ENCODE measurements at places on chromosomes 12 and 14.

- H3K4me3 ChIP-seq, result peak overlapping the region; percentile 1
- peaks cover 63% of the 10 kb centered on the region for H3K4me1 ChIP-seq
- no peak for DNase-seq
- H3K36me3 ChIP-seq, result peaks cover 74% of the 10 kb centered on the region
- H3K27me3 ChIP-seq, result no peaks in the 10 kb centered on the region
- H3K27ac ChIP-seq, result peak overlapping the region; percentile 29
Observed at GRCh38 chr14:71597955-71598660, 334.1 kb upstream of the RGS6 start.

DNA sequence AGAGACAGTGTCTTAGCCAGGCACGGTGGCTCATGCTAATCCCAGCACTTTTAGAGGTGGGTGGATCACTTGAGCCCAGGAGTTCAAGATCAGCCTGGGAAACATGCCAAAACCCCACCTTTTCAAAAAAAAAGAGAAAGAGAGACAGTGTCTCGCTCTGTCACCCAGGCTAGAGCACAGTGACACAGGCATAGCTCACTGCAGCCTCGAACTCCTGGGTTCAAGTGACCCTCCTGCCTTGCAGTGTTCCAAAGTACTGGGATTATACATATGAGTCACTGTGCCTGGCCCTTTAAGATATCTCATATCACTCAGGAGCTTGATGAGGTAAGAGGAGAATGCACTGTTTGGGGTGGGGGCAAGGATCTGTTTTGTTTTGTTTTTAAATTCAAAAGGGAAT, 48.1 kb upstream of the LTBP2 start:
- no peak overlapping the region for H3K27ac ChIP-seq
- DNase-seq, result no peak
- no peaks in the 10 kb centered on the region for H3K4me1 ChIP-seq

DNA sequence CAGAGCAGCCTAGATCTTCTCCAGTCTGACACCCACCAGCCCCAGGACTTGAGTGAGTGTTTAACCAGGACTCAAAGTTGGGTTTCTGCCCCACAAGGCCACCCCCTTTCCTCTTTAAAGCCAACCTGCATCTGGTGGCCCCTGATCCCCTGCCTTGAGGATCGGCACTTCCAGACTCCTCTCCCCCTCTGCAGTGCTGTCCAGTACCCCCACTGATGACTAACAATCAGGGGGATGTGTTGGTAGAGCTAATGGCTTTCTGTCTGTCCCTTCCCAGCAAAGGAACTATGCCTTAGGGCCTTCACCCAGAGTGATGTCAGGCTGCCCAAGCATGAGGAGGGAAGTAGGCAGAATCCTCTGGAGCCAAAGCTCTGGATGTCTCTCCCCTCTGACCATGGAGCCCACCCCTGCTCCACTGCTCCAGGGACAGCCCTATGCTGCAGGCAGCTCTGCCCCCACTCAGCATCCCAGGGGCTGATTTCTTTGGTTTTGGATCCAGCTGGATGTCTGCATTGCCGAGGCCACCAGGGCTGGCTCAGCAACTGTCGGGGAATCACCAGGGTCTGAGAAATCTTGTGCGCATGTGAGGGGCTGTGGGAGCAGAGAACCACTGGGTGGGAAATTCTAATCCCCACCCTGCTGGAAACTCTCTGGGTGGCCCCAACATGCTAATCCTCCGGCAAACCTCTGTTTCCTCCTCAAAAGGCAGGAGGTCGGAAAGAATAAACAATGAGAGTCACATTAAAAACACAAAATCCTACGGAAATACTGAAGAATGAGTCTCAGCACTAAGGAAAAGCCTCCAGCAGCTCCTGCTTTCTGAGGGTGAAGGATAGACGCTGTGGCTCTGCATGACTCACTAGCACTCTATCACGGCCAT, 42.9 kb downstream of the DAD1 start:
- H3K4me3 ChIP-seq, result peak overlapping the region; percentile 78
- no peaks in the 10 kb centered on the region for H3K27me3 ChIP-seq
- H3K27ac ChIP-seq, result peak overlapping the region; percentile 90
- H3K36me3 ChIP-seq, result peaks cover 97% of the 10 kb centered on the region
- peaks cover 93% of the 10 kb centered on the region for H3K4me1 ChIP-seq
- no peak for DNase-seq

- no peak overlapping the region for H3K4me3 ChIP-seq
- H3K27ac ChIP-seq, result no peak overlapping the region
- no peaks in the 10 kb centered on the region for H3K36me3 ChIP-seq
- no peaks in the 10 kb centered on the region for H3K4me1 ChIP-seq
- no peak for DNase-seq
Observed at GRCh38 chr14:94122438-94122837, 7.0 kb downstream of the IFI27L2 start.

DNA sequence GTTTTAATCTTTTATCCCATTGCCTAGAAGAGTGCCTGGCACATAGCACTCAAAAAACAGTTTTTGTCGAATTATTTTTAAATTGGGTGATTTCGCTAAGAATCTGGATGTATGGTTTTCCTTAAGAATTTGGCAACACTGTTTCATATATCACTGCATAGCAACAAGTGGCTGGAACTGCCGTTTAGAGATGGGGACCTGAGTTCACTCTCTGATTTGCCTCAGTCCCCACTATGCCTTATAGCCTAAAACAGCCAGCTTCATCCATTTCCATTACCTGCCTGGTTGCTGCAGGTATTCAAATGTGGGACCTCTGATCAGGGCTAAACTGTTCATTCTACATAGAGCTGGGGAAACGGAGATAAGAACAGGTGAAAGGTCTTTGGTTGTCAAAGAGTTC, 1.8 kb downstream of the HEBP1 start:
- H3K4me3 ChIP-seq, result no peak overlapping the region
- no peak for DNase-seq
- peaks cover 2% of the 10 kb centered on the region for H3K36me3 ChIP-seq
- H3K27ac ChIP-seq, result no peak overlapping the region

DNA sequence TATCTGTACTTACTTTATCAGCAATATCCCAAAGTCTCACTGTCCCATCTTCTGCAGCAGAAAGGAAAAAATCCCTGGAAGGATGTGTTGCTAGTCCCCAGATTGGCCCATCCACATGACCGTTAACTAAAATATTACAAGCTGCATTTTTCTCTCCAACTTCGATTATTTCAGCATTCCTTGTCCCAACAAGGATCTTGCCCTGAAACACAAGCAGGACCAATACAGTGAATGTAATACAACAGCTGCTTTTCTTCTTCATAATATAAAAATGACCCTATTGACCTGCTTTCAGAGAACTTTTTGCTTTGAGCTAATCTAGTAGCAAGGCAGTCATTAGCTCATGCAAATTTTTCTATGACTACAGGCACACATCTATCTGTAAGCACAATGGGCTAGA, 58.3 kb downstream of the ZC3H14 start:
- no peak for DNase-seq
- no peaks in the 10 kb centered on the region for H3K27me3 ChIP-seq
- peaks cover 5% of the 10 kb centered on the region for H3K36me3 ChIP-seq
- no peaks in the 10 kb centered on the region for H3K4me1 ChIP-seq
- H3K27ac ChIP-seq, result no peak overlapping the region

DNA sequence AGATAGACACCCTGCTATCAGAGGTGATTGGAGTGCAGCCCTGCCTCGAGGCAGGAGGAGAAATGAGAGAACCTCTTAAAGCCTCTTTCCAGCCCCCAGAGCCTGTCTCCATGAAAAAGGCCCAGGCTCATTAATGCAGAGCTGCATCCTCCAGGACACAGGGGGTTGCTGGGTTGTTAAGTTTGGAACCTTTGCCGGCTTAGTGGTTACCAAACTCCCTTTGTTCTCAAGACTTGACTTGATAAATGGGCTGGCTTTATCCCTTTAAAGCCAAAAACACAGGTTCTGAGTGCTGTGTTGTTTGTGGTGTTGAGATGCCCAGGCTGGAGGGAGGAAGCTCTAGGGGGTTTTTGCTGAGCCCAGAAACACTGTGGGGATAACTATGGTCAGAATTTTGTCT, 71.0 kb downstream of the DAD1 start:
- peak overlapping the region; percentile 78 for H3K4me3 ChIP-seq
- no peak for DNase-seq
- H3K4me1 ChIP-seq, result peaks cover 83% of the 10 kb centered on the region
- H3K27ac ChIP-seq, result peak overlapping the region; percentile 87
- H3K27me3 ChIP-seq, result no peaks in the 10 kb centered on the region

DNA sequence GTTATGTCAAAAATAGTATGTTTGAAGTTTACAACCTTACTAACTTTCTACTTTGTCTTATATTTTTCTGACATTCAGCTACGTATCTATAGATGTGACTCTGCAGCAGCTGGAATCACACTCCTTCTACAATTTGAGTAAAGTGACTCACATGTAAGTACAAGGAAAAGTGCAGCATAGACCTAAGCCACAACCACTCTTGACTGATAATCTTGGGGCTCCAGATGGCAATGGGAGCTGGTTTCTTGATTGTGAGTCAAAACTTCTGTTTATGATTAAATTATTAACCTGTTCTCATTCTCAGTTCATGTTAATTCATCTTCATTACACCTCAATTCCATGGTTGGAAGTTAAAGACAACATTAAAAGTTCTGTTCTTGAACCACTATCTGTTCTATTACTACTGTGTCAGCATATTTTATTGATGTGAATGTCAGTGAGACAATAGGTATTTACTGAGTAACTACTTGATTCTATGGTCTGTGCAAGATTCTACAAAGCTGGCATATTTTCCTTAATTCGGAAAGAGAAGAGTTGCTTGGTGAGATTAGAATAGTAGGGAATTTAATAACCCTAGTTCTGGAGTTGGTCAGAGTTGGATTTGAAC, 112.9 kb downstream of the TSHR start:
- H3K36me3 ChIP-seq, result no peaks in the 10 kb centered on the region
- no peaks in the 10 kb centered on the region for H3K4me1 ChIP-seq
- H3K27ac ChIP-seq, result no peak overlapping the region

DNA sequence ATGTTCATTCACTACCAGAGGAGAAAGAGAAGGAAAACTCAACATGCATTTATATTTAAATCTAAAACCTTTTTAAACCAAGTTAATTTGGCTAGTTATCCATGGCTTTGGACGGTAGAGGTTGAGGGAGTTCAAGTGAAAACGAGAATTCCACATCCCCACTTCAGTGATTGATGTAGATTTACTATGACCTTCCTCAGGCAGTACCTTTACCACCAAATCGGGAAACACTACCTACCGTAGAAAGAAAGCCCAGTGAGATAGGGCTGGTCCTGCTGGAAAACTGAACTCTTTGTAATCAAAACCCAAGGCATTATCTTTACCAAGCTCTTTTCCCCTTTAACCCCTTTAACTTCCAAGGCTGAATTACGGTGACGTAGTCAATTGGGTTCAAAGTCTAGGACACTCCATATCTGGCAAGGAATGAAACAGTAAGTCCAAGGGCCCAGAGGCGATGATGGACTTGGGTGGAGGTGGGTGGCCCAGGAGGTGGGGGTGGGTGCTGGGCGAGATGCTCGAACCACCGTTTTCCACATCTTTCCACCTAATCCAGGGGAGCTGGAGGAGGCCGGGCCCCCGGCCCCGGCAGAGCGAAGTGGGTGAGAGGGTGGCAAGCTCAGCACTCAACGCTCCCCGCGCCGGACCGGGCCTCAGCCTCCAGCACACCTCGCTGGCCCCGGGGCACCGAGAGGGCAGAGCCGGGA, 618 bp downstream of the SEC23A start:
- no peak for DNase-seq
- H3K4me3 ChIP-seq, result peak overlapping the region; percentile 87
- peaks cover 31% of the 10 kb centered on the region for H3K4me1 ChIP-seq
- peak overlapping the region; percentile 84 for H3K27ac ChIP-seq
- H3K36me3 ChIP-seq, result peaks cover 16% of the 10 kb centered on the region
- H3K27me3 ChIP-seq, result no peaks in the 10 kb centered on the region

- H3K4me3 ChIP-seq, result no peak overlapping the region
- H3K4me1 ChIP-seq, result no peaks in the 10 kb centered on the region
- no peaks in the 10 kb centered on the region for H3K27me3 ChIP-seq
- no peak for DNase-seq
- no peaks in the 10 kb centered on the region for H3K36me3 ChIP-seq
Observed at GRCh38 chr14:45721472-45721871, 468.5 kb upstream of the MIS18BP1 start.

DNA sequence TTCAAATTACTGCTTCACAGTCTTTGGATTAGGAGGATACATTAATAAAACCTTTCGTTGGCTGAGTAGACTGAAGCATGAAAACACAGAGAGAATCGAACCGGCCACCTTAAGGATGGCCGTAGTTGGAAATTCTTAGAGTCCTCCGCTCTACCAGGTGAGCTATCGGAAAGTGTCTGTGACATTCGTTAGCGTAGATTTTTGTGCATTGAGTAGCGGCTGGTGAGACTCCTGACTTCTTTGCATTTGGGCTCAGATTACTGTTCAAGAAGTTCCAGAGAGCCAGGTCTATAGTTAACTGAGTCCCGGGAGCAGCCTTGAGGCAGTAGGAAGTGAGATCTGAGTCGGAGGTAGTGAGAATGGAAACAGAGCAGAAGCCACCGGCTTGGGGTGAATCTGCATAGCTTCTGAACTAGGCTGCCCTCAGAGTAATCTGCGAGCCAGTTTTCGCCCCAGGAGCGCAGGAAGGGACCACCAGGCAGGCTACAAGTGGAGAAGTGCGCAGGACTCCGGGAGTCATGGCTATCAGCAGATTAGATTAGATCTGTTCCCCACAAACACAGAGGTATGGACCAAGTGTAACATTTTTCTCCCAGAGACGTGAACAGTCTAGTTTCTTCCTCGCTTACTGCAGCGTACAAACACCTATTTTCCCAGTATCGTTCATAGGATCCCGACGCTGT, 11.0 kb downstream of the OR6S1 start:
- peak overlapping the region; percentile 1 for H3K27ac ChIP-seq
- H3K27me3 ChIP-seq, result peaks cover 74% of the 10 kb centered on the region
- H3K36me3 ChIP-seq, result peaks cover 3% of the 10 kb centered on the region
- peak overlapping the region; percentile 75 for H3K4me3 ChIP-seq
- no peak for DNase-seq

GRCh38 chr12:84785281-84785680, 127.3 kb downstream of the SLC6A15 start:
- H3K4me1 ChIP-seq, result no peaks in the 10 kb centered on the region
- DNase-seq, result no peak
- no peak overlapping the region for H3K27ac ChIP-seq
- H3K4me3 ChIP-seq, result no peak overlapping the region

GRCh38 chr14:65431951-65432350, 19.4 kb downstream of the FUT8 start:
- H3K36me3 ChIP-seq, result peaks cover 65% of the 10 kb centered on the region
- H3K27ac ChIP-seq, result peak overlapping the region; percentile 51
- H3K27me3 ChIP-seq, result no peaks in the 10 kb centered on the region
- H3K4me3 ChIP-seq, result no peak overlapping the region

- H3K4me1 ChIP-seq, result peaks cover 32% of the 10 kb centered on the region
- no peak for DNase-seq
- H3K27ac ChIP-seq, result no peak overlapping the region
- H3K4me3 ChIP-seq, result no peak overlapping the region
- peaks cover 81% of the 10 kb centered on the region for H3K36me3 ChIP-seq
- no peaks in the 10 kb centered on the region for H3K27me3 ChIP-seq
Observed at GRCh38 chr12:64739778-64740177, 19.4 kb downstream of the GNS start.

GRCh38 chr12:130031571-130032189, 127.9 kb upstream of the TMEM132D start:
- DNase-seq, result peak; percentile 37
- no peaks in the 10 kb centered on the region for H3K36me3 ChIP-seq
- no peaks in the 10 kb centered on the region for H3K4me1 ChIP-seq
- H3K4me3 ChIP-seq, result no peak overlapping the region

GRCh38 chr14:96197163-96197852, 7.3 kb upstream of the BDKRB2 start:
- H3K4me1 ChIP-seq, result no peaks in the 10 kb centered on the region
- no peak overlapping the region for H3K4me3 ChIP-seq
- no peak for DNase-seq
- no peak overlapping the region for H3K27ac ChIP-seq

- H3K4me1 ChIP-seq, result peaks cover 36% of the 10 kb centered on the region
- no peaks in the 10 kb centered on the region for H3K27me3 ChIP-seq
- H3K4me3 ChIP-seq, result no peak overlapping the region
- H3K36me3 ChIP-seq, result peaks cover 6% of the 10 kb centered on the region
- DNase-seq, result no peak
- no peak overlapping the region for H3K27ac ChIP-seq
Observed at GRCh38 chr14:69132513-69133181, 20.3 kb downstream of the DCAF5 start.
